ENCODE measurements at places on chromosomes 7 and 10.

DNA sequence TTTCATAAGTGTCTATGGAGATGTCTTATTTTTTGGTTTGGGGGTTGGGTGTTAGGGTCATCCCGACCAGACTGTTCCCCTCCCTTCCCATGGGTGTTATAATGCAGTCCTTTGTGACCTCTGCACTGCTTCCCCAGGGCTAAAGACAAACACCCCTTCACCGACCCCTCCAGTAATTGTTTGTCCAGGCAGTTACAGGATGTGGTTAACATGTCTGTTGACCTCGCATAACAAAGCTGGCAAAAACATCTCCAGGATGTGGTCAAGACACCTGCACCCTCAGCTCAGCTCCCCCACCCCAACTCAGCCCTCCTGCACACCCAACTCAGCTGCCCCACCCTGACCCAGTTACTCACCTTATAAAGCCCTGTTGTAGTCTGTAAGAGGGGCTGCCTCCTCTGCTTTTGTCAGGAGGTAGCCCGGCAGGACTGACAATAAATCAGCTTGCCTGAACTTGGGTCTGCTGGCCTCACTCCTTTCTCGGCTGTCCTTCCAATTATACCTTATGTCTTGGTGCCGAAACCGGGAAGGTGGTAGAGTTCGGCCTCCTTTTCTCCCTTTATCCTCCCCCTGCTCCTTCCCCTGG is 102.2 kb downstream of the ZNF92 start:
- no peak for DNase-seq

- DNase-seq = no peak
These were observed 78.1 kb downstream of the ARL4A start for GRCh38 chr7:12765431-12766100.

- no peak for DNase-seq
These were observed 8.0 kb upstream of the ZCCHC24 start for GRCh38 chr10:79453392-79453791.

- peak; percentile 44 for DNase-seq
These were observed 321.8 kb downstream of the ZNF248 start for GRCh38 chr10:37535459-37536246.

GRCh38 chr10:26430641-26431163 is 7.4 kb upstream of the APBB1IP start:
- no peak for DNase-seq

GRCh38 chr10:11782793-11783557 is 40.2 kb upstream of the PROSER2 start:
- DNase-seq = peak; percentile 77

DNA sequence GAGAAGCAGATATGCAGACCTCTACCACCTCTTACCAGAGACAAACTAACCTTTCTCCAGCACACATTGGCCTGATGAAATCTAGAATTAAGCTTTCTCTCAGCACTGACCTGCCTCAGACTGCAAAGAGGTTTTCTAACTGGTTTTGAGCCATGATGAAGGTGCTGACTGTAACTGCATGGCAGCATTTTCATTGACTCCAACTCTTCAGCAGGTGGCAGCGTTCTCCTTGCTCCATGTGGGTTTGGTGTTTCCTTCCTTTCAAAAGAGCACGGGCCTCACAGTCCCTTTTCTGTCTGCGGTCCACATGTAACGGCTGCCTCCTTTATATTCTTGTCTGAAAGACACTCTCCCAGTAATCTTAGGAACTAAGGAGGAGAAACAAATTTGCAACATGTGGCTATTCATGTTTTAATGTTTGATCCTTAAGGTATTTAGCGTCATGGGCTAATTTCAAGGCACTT is 12.6 kb downstream of the KLLN start:
- DNase-seq = peak; percentile 85

DNA sequence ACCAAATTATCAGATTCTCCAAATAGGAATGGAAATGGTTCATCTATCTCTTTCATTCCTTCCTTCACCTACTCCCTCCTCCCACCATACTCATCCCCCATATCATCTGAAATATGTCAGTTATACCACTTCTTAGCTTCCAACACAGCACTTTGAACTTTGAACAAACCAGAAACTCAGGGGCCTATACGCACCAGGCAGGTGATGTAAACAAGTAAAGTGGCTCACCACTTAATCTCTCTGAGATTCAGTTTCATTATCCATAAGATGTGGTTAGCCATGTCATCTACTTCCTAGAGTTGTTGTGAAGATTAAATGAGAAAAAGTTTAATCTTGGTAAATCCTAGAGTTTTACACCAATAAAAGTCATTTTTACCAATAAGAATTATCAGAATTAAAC is 65.9 kb upstream of the LRRN3 start:
- DNase-seq = no peak

DNA sequence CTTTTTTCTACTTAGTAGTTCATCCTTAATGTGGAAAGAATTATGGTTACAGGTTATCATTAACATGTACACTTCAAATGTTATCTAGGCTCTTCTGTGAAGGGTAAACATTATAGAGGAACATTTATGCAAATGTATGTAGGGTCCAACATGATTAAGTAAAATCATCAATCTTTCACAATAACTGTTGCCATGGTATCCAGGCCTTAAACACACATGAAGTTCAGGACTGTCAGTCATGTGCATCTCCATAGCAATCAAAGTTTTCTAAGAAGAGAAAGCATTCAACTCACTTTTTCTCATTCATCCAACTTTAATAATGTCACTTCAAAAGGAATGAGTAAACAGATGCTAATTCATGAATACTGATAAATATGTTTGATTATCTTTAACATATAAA is 83.6 kb downstream of the DNAJC1 start:
- DNase-seq = no peak

- no peak for DNase-seq
These were observed 83.0 kb upstream of the FAM180A start for GRCh38 chr7:135831455-135832195.

GRCh38 chr10:71970331-71970730 is 6.1 kb downstream of the CHST3 start:
- DNase-seq = peak; percentile 85

GRCh38 chr7:22765609-22766008 is 38.6 kb downstream of the IL6 start:
- DNase-seq = no peak

DNA sequence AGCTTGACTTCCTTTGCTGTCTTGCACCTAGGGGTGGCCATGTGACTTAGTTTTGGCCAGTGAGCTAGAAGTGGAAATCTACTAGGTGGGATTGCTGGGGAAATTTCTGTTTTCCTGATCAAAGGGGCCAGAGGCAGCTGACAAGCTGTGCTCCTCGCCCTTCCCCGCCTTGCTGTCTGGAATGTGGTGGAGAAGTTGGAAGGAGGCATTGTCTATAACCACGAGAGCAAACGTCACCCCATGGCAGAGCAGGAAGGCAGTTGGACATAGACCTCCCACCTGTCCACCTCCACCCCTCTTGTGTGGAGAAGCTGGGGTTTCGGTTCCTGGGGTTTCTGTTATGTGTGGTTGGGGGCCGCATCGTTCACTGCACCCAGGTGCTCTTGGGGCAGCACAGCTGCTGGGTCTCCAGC is 7.3 kb downstream of the SFRP5 start:
- DNase-seq = no peak

GRCh38 chr7:107007892-107008287 is 36.6 kb upstream of the PRKAR2B start:
- peak; percentile 19 for DNase-seq

GRCh38 chr7:138746073-138746472 is 44.9 kb upstream of the SVOPL start:
- DNase-seq = no peak

DNA sequence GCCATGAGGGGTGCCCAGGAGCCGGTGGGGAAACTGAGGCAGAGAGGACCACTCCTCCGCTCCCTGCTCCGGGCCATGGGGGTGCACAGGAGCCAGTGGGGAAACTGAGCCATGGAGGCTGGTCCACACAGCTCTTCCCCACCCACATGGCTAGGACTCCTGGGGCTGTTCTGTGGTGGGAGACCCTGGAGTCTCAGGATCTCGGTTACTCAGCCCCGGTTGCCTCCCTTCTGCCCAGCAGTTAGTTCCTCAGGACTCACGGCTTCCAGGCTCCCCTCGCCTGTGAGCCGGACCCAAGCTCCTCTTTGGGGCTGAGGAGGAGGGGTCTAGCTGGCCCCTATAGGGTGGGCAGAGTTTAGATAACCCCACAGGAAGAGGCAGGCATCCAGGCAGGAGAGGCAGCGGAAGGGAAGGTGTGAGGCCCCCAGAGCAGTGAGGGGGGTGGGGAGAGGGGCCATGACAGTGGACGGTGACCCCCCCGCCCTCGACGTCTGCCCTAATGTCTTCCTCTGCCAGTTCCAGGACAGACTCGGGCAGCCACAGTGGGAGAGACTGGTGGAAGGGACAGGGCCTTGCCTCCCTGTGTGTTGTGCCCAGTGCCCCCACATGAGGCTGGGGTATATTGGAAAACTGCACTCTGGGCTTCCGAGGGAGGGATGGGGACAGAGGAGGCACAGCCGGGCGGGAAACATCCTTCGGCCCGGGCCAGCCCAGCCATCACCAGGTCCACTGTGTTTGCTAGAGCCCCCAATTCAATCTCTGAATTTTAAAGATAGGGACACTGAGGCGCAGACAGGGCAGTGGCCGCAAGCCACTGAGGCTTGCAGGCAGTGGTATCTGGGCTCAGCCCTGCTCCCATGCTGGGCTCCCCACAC is 4.3 kb downstream of the ELFN1 start:
- DNase-seq = no peak

- peak; percentile 78 for DNase-seq
These were observed 84.6 kb upstream of the PDGFA start for GRCh38 chr7:604001-604883.

DNA sequence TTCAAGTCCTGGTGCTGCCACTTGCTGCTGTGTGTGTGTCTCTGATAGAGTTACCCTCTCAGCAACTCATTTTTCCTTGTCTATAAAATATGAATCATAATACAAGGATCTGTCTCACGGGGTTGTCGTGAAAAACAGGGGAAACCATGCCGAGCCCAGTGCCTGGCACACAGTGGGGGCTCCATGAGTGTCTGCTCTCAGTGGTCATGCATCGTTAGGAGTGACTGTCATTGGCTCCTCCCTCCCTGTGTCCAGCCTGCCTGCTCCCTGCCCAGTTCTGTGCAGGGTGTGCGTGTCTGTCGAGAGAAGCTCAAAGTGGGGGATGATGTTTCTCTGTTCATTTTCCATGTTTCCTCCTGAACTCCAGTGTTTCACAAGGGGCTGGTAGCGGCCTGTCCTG is 83.6 kb upstream of the LRRC4 start:
- no peak for DNase-seq

GRCh38 chr10:112844681-112845544 is 105.1 kb upstream of the TCF7L2 start:
- no peak for DNase-seq

DNA sequence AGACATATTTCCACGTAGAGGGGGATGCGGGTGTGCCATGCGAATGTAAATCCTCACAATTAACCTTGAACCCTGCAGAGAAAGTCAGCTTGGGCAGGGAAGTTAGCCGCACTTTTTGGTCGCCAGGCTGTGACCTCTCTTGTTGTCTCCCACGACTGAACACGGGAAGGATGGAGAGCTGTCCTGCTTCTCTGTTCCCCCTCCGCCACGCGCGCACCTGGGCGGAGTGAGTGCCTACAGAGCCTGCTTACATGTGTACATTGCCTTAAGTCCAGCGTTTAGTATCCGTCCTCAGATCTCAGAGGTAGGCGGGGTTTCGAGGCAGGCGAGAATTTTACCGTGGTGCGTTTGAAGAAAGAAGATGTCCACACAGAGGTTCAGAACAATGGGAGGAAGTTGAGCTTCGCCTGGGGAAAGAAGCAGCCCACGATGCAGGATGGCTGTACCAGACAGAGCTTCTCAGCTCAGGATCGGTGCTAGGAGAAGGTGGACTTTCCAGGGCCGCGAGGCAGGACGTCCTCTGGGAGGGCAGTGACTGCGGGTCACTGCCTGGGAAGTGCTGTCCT is 482 bp upstream of the ERCC6 start:
- peak; percentile 48 for DNase-seq

DNA sequence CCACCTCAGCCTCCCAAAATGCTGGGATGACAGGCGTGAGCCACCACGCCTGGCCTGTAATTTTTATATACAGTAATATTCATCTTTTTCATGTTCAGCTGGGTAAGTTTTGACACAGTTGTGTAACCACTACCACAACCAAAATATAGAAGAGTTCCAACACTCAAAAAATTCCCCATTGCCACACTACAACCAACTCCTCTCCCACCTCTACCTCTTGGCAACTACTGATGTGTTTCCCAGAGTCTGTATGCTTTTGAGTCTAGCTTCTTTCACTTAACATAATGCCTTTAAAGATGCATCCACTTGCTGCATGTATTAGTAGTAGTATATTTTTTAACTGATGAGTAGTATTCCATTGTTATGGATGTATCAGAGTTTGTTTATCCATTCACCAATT is 90.7 kb downstream of the SRPK2 start:
- DNase-seq = no peak

DNA sequence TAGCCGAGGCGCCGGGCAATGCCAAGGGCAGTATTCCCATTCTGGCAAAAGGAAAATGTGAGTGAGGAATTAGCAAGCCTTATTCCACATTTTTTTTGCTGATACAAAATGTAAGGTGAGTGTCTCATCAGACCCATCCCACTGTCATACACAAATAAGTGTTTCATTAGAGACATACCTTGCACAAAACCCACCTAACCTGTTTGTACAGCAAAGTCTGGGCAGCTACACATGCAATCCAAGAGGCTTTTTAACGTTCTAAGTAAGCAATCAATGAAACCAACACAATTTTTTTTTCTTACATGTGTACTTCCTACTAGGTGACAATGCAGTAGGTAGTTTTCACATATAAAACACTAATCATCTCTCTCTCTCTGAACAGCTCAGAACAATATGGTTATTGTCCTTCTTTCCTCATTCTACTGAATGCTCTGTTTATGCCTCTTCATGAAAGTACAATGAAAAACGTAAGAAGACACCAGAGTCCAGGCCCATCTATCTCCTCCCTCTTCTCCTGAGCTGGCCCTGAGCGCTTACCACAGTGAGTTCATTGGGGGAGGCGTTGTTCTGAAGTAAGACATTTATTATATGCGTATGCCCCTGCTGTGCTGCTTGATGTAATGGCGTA is 217.2 kb downstream of the ANK3 start:
- no peak for DNase-seq

DNA sequence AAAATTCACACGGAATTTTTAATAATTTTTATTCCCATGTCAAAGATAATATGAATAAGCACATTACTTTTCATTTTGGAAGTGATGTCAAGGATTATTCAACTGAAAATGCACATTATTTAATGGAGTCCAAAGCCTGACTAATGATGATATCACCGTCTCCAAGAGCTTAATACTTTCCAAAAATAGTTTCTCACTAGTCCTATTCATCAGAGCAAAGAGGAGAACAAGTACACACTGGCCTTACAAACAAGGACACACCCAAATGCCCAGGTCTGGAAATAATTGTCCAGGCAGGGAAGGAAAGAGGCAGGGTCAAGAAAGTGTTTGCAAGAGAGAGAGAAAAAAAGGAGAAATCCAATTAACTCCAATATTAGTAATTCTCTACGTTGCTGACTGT is 216.8 kb upstream of the CCDC6 start:
- DNase-seq = no peak

- peak; percentile 44 for DNase-seq
These were observed 472.5 kb upstream of the SEMA3D start for GRCh38 chr7:85659364-85659763.

DNA sequence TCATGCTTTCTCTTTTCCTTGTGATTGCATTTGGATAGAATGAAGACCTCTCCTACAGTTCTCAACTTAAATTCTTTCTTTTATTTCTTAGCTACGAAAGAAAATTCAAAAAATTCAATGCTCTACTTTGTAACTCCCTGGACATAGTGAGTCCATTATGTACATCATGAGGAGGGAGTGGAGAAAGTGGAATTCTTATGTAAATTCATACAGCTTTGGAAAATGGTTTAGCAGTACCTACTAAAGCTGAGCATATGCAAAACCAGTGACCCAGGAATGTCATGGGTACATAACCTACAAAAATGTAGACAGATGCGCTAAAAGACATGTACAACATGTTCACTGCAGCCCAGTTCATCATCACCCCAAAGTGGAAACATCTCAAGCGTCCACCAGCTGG is 8.8 kb upstream of the PRKCQ start:
- DNase-seq = no peak
